Lung microvascular endothelial cell (primary cell): ENCODE measurements at places on chromosomes 1 and 21. TPM values are rescaled to one million over a fixed set of nuclear protein-coding genes. Genes with fewer than 3 reads are reported as not detected.

DNA sequence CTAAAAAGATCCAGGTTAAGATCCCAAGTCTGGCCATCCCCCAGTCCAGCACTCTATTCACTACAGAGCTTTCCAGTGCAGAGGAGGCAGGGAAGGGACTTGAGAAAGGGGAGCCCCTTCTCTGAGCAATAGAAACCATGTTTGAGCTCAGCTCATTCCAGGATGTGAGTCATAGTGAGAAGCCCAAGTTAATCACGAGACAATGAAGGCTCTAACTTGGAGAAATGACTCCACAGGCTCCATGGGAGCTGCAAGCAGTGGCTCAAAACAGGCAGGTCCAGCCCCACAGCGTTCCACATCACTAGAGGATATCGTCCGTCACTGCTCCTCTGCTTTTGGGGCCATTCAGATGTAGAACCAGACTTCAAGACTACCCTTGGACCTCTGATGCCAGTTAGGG lies 59.1 kb downstream of the CAMK2N1 start:
- DNase-seq = peak; percentile 89

DNA sequence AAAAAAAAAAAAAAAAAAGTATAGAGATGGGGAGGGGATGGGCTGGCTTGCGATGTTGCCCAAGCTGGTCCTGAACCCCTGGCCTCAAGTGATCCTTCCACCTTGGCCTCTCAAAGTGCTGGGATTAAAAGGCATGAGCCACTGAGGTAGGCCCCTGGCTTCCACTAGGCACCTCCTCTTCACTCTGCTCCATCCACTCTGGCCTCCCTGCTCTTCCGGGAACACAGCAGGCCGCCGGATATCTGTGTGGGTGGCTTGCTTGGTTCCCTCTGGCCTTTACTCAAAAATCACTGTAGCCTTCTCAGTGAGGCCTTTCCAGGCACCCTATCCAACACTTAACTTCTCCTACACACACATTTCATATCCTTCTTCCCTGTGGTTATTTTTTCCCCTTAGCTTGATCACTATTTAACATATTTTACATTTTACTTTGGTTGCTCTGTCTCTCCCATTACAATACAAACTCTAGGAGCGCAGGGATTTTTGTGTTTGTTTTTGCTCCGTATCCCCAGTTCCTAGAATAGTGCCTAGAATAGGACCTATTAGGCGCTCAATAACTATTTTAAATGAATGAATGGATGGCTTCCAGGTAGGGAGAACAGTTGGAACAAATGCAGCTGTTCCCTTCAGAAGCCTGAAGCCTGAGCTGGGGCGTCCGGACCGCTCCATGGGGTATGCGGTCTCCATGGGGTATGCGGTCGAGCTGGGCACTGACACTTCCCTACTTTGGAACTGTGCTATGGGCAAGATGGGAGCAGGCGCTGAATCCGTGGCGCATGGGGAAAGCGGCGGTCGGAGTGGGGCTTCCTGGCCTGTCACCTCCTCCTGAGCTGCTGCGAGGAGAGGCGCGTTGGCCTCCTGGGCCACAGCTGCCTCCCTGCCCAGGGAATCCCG lies 46.7 kb downstream of the H3-3A start:
- peak; percentile 11 for DNase-seq

DNA sequence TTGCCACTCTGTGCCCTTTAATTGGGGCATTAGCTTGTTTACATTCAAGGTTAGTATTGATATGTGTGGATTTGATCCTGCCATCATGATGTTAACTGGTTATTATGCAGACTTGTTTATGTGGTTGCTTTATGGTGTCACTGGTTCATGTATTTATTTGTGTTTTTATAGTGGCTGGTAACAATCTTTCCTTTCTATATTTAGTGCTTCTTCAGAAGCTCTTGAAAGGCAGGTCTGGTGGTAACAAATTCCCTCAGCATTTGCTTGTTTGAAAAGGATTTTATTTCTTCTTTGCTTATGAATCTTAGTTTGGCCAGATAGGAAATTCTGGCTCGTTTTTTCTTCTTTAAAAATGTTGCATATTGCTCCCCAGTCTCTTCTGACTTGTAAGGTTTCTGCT lies 215.4 kb downstream of the ZC3H11B start:
- DNase-seq = no peak

DNA sequence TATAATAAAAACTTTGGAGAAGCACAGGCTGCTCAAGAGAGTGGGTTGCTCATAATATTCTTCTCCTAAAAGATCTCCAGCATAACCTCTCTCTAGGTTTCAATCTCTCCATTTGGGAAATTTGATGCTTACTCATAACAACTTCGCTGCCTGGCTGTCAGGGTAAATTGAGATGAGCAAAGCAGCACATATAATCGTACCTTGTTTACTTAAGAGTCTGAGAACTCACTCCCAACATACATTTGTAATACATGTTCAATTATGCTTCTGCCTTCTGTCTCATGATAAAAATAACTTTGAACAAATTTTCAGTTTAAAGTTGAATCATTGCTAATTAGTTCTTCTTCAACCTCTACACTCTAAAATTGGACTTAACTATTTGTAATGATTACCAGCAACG lies 68.9 kb downstream of the DUSP10 start:
- no peak for DNase-seq

DNA sequence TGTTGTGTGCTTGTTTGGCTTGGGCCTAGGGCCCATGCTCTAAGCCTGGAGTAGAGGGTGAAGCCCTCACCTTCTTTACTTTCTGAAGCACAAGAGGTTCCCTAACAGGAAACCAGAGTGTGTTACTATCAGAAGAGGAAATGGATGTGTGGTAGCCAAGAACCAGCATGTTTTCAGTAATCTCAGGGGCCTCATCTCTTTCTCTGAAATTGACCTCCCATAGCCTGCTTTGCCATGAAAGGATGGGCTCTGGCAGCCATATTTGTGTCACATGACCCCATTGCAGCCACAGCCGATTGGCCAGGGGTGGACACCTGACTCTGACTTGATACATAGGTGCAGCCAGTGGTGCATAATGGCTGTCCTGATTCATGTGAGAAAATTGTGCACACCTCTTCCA lies 18.6 kb downstream of the A3GALT2 start:
- DNase-seq = no peak

DNA sequence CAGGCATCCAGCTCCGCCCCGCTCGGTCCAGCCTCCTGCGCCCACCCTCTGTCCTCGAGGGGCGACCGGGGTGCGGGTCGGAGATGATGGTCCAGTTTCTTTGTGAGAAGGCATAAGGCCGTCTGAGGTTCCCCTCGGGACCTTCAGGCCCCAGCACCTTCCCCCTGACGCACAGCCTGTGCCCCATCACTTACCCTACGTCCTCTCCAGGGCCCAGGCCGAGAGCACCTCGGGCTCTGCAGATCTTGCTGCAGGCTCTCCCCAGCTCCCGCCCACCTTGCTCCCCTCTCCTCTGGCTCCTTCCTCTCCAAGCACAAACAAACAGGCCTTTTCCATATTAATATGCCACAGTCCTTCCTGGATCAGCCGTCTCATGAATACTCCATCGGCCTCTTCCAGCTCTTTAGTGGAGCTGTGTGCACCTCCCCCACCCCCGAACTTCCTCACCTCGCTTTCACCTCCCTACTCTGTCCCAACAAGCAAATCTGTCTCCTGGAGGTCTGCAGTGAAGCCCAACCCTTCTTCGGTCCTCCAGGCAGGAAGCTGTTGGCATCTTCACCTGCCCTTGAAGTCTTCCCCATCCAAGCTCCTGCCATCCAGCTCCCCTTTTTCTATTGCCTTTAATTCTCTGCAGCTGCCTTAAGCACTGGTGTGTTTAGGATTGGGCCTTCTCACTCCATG lies 448 bp upstream of the COL9A2 start:
- DNase-seq = no peak

- no peak for DNase-seq
Observed at GRCh38 chr1:235124665-235125064, 4.0 kb downstream of the TOMM20 start.

DNA sequence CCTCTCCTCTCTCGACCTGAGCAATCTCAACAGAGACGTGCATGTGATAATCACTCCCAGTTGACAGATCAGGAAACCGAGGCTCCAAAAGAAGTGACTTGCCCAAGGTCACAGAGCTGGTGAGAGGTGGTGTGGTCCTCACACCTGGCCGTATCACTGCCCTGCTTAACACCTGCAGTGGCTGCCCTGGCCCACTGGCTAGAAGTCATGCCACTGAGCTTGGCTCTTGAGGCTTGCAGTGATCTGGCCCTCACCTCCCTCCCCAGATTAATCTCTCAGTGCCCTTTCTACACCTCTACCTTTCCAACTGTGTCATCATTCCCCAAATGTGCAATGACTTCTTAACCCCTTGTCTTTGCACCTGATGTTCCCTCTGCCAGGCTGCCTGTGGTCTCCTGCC lies 38.8 kb downstream of the CDCP2 start:
- DNase-seq = no peak

DNA sequence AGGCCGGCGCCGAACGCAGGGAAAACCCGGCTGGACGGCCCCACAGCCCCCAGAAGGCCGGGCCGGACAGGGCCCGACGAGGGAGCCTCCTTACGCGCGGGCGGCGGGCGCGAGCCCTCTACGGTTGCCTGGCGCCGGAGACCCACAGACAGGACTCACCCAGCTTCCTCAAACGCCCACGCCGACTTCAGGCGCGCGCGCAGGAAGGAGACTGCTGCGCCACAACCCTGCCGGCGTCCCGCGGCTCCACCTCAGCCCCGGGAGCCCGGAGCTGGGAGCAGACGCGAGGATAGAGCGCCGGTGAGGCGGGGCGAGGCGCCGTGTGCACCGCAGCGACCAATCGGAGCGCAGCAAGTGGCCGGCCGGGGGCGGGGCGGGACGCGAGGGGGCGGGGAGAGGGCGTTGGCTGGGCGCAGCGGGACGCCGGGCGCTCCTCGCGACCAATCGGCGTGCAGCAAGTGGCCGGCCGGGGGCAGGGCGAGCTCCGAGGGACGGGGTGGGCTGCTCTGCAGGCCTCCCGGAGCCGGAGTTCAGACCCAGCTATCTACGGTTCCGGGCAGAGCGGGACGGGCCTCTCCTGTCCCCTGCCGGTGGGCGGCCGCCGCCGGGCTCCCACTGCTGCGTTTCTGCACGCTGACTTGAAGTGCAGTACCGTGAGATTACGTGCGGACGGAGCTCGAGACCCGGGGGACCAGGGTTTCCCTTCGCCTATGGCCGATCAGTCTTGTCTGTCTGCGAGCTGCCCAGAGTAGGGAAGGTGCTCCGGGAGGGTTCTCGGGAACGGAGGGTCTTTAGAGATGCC lies at the start of gene TMEM50B:
Gene TMEM50B (minus strand): TSS at position 296 of the 802 bp plus-strand sequence. CDS start 11,089 bp downstream, outside the sequence.
- DNase-seq = peak; percentile 98

DNA sequence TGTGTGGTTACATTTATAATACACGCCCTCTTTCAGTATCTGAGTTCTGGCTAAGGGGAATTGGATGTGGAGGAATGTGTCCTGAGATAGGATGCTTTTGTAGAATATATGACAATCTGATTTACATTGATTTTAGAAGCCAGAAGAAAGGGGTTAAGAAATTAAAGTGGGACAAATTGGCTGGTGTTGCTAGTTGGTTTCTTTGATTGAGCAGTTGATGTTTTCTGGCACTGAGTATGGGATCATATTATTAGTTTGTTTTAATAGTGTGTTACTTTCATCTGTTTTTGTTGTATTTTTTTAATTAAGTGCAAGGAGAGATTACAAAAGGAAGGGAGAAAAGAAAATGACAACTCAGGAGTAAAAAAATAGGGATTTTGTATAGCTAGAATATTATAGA lies 1634.7 kb upstream of the B3GALT2 start:
- no peak for DNase-seq

DNA sequence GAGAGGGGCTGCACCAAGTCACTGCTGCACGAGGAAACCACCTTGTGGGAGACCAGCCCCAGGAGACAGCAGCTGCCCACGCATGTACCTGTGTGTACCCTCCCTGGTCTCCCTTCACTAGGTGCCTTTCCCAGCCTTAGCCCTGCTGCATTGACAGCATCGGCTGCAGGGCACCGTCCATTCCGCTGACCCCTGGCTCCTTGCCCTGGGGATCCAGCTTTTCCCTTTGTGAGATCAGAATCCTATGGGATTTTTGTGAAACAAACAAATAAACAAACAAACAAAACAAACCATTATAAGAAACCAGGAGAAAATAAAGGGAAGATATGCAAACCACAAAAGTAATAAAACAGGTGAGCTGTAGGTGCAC lies 2.1 kb downstream of the STUM start:
- DNase-seq = no peak

GRCh38 chr21:34590520-34590919 lies 24.4 kb downstream of the RCAN1 start:
- no peak for DNase-seq

GRCh38 chr1:1034439-1034781 lies 14.5 kb downstream of the AGRN start:
- no peak for DNase-seq

DNA sequence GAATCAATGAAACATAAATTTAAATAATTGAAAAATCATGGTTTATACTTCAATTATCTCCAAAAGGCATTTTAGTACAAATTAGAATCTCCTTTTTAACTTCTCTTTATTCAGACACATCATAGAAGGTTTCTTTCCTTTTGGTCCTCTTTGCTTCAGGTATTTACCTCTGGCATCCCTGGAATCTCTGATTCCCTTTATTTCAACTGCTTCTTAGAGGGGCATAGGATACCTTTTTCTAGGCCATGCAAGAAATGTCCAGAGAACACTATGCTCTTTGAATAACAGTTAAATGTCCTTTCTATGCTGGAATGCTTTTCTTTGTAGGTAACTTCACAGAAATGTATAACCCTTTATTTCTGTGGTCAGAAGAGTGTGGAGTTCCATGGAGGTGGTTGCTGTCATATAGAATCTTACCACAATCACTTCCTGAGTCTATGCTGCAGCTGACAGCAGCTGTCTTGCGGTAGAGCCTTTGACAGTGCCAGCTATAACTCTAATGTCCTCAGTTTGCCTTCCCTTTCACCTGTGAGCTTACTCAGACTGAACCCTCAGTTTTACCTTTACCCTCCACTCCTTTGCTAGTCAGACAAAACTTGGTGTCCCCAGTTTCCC lies 8.6 kb downstream of the LAMC2 start:
- no peak for DNase-seq

DNA sequence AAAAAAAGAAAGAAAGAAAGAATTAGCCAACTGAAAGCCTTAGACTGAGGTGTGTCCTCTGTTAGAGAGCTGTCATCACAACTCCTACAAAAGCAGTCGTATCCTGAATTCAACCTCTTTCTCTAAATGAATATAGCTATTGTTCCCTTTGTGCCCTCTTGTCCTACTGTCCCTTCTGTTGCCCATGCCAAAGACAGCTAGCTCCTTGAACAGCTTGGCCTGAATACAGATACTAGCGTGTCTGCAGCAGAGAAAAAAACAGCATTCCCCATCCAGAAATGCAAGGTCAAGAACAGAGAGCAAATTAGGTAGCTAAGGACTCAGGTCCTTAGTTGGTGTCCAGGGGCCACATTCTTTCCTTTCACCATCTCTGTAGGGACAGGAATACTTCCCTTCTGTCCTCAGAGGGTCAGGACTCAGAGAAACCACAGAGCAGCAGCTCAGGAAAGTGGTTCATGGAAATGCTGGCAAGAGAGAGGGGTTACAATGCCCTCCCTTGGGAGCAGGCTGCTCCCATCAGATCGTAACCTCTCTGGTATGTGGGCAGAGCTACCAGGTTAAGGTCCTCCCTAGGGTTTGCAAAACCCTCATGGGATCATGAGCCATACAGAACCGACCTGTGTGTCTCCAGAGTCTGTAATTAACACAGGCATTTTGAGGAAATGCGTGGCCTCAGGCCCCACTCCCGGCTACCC lies 1.8 kb upstream of the ZBTB48 start:
- no peak for DNase-seq

Gene NPHS2
- not detected in 2 replicates for total RNA-seq

Gene APCS
- total RNA-seq = not detected in 2 replicates

Gene HMCN1
- 4.4 and 13.3 TPM in 2 replicates for total RNA-seq

Gene HTR1D
- under 0.01 and 0.22 TPM in 2 replicates for total RNA-seq

Gene ASTN1
- total RNA-seq = not detected in 2 replicates

Gene SEMA4A
- 0.20 and 0.44 TPM in 2 replicates for total RNA-seq

Gene PPFIA4
- total RNA-seq = under 0.01 TPM in 2 replicates
